Nasal cavity respiratory epithelium epithelial cell of viscerocranial mucosa (primary cell): ENCODE measurements at places on chromosomes 4 and X. TPM values are rescaled to one million over a fixed set of nuclear protein-coding genes. Genes with fewer than 3 reads are reported as not detected.

The TLR6 gene
- total RNA-seq: 0.34 and 0.50 TPM in 2 replicates

The RASSF6 gene
- total RNA-seq: 10.6 and 12.7 TPM in 2 replicates

The IGSF1 gene
- total RNA-seq: not detected in 2 replicates

The TMEM271 gene
- not detected in 2 replicates for total RNA-seq

The HOPX gene
- total RNA-seq: 19.6 and 86.5 TPM in 2 replicates

The USP17L15 gene
- not detected in 2 replicates for total RNA-seq

The ADH6 gene
- not detected in 2 replicates for total RNA-seq

The TMPRSS11A gene
- under 0.01 and 0.50 TPM in 2 replicates for total RNA-seq

The CT45A2 gene
- total RNA-seq: not detected in 2 replicates

The HEPH gene
- 0.14 and 0.34 TPM in 2 replicates for total RNA-seq

The EREG gene
- 26.4 and 160 TPM in 2 replicates for total RNA-seq

The GCNA gene
- 1.4 and 1.9 TPM in 2 replicates for total RNA-seq

The FGA gene
- total RNA-seq: not detected in 2 replicates

The PRDM8 gene
- 0.36 and 0.68 TPM in 2 replicates for total RNA-seq

The SPIN2A gene
- total RNA-seq: under 0.01 and 0.14 TPM in 2 replicates

The TRAM1L1 gene
- 0.34 and 1.3 TPM in 2 replicates for total RNA-seq

The MAGEA1 gene
- not detected in 2 replicates for total RNA-seq

The GLRA3 gene
- not detected in 2 replicates for total RNA-seq

The MAGEA11 gene
- not detected in 2 replicates for total RNA-seq

The ARMCX4 gene
- total RNA-seq: 0.34 and 1.8 TPM in 2 replicates

The ARR3 gene
- not detected in 2 replicates for total RNA-seq

The SNCA gene
- total RNA-seq: 25.6 and 34.8 TPM in 2 replicates

The OPRPN gene
- not detected in 2 replicates for total RNA-seq

The L1CAM gene
- total RNA-seq: 2.1 and 6.3 TPM in 2 replicates

The EDNRA gene
- total RNA-seq: 4.1 and 8.8 TPM in 2 replicates

The TASL gene
- total RNA-seq: not detected in 2 replicates

The EGFL6 gene
- total RNA-seq: under 0.01 and 1.00 TPM in 2 replicates

The SCML2 gene
- 0.43 and 1.0 TPM in 2 replicates for total RNA-seq

The P2RY8 gene
- total RNA-seq: not detected in 2 replicates

The COQ2 gene
- 5.8 and 14.4 TPM in 2 replicates for total RNA-seq

The FHL1 gene
- total RNA-seq: 9.9 and 103 TPM in 2 replicates

The MGAT4D gene
- not detected in 2 replicates for total RNA-seq
